ENCODE measurements at places on chromosomes 7 and 10.

GRCh38 chr10:44928462-44928861, 17.3 kb downstream of the TMEM72 start:
- H3K4me3 ChIP-seq: no peak overlapping the region
- H3K27me3 ChIP-seq: no peaks in the 10 kb centered on the region
- peaks cover 5% of the 10 kb centered on the region for H3K4me1 ChIP-seq
- H3K27ac ChIP-seq: no peak overlapping the region
- no peak for DNase-seq

- no peak overlapping the region for H3K27ac ChIP-seq
- H3K27me3 ChIP-seq: no peaks in the 10 kb centered on the region
- H3K4me3 ChIP-seq: no peak overlapping the region
- H3K36me3 ChIP-seq: no peaks in the 10 kb centered on the region
- H3K4me1 ChIP-seq: no peaks in the 10 kb centered on the region
Observed at GRCh38 chr10:62528441-62528840, 154.3 kb downstream of the ZNF365 start.

DNA sequence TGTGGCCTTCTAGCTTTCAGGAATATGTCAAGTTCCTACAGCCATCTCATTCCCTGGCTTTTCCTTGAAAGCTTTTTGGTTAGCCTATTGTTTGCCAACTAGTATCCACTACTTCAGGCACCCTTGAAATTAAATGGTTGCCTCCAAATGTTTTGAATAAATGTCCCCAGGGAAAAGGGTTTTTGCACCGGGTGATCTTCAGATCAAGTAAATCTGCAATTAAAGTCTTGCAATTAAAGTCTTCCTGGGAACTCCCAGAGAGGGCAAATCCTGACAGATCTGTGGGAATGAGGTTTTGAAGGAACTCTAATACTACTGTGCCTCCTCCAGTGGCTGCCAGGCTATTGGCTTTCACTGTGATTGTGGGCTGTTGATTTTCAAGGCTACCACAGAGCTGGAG, 17.7 kb upstream of the ZNRF2 start:
- H3K27me3 ChIP-seq: no peaks in the 10 kb centered on the region
- no peaks in the 10 kb centered on the region for H3K36me3 ChIP-seq
- no peak overlapping the region for H3K4me3 ChIP-seq
- no peak overlapping the region for H3K27ac ChIP-seq
- DNase-seq: no peak

DNA sequence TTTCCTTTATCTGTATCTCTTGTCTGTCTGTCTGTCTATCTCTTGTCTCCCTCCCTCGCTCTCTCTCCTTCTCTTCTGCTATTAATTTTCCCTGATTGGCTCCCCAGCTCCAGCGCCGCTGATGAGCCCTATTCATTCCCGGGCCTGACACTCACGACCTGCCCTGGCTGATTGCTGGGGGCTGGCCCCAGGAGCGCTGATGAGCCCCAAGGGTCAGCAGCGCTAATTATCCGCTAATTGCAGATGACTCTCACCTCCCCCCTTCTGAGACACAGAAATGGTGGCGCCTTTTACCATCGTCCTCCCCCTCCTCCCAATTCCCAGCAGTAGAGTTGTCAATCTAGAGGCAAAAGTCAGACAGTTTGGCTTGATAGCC, 1.3 kb upstream of the GBX1 start:
- no peak for DNase-seq
- no peaks in the 10 kb centered on the region for H3K36me3 ChIP-seq
- peaks cover 20% of the 10 kb centered on the region for H3K27me3 ChIP-seq
- H3K27ac ChIP-seq: no peak overlapping the region
- no peak overlapping the region for H3K4me3 ChIP-seq
- H3K4me1 ChIP-seq: peaks cover 21% of the 10 kb centered on the region

DNA sequence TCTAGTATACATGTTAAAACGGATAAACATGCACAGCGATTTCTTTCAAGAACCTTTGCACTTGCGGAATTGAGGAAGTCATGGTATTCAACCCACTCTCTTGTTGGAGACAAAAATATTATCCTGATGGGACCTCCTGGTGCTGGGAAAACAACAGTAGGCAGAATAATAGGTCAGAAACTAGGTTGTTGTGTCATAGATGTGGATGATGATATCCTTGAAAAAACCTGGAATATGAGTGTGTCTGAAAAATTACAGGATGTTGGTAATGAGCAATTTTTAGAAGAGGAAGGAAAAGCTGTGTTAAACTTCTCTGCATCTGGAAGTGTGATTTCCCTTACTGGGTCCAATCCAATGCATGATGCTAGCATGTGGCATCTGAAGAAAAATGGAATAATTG, 6.9 kb downstream of the THNSL1 start:
- DNase-seq: no peak
- H3K4me3 ChIP-seq: no peak overlapping the region
- no peaks in the 10 kb centered on the region for H3K27me3 ChIP-seq

DNA sequence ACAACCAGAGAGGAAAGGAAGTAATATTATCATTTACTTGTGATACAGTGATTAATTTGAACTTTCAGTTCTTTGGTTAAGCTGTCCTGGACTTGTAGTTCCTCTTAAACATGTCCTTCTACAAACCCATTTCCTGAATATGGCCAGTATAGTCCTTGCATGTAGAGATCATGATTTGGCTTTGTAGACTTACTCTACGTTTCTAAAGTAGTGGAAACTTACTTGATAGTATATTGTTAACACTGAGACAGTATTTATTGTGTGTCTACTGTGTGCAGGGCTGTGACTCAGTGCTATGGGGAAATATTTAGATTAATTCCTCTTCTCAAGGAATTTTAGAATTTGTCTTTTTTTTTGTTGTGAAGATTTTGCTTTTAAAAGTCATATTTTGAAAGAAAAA, 109.5 kb downstream of the NRF1 start:
- no peaks in the 10 kb centered on the region for H3K27me3 ChIP-seq
- no peak overlapping the region for H3K4me3 ChIP-seq
- no peaks in the 10 kb centered on the region for H3K4me1 ChIP-seq
- H3K27ac ChIP-seq: no peak overlapping the region

DNA sequence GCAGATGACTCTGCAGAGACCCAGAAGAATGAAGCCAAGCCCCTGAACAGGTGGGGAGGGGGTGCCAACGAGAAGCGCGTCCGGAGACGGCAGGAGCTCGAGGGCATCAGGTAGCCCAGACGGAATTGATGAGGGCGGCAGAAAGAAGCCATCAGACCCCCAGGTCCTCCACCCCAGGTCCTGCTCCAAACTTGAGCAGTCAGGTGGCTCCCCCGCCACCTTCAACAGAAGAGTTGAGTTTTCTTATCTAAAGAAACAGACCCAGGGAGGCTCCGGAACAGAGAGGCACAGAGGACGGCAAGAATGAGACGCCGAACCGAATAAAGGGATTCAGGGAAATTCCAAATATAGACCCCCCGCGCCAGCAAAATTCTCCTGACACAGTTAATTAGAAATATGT, 22.2 kb downstream of the RGS10 start:
- H3K4me3 ChIP-seq: no peak overlapping the region
- H3K27ac ChIP-seq: no peak overlapping the region
- no peaks in the 10 kb centered on the region for H3K27me3 ChIP-seq
- no peaks in the 10 kb centered on the region for H3K36me3 ChIP-seq
- no peak for DNase-seq

GRCh38 chr10:110354322-110354766, 49.6 kb upstream of the SMNDC1 start:
- DNase-seq: no peak
- H3K36me3 ChIP-seq: no peaks in the 10 kb centered on the region
- H3K4me3 ChIP-seq: no peak overlapping the region
- no peaks in the 10 kb centered on the region for H3K27me3 ChIP-seq
- no peak overlapping the region for H3K27ac ChIP-seq

DNA sequence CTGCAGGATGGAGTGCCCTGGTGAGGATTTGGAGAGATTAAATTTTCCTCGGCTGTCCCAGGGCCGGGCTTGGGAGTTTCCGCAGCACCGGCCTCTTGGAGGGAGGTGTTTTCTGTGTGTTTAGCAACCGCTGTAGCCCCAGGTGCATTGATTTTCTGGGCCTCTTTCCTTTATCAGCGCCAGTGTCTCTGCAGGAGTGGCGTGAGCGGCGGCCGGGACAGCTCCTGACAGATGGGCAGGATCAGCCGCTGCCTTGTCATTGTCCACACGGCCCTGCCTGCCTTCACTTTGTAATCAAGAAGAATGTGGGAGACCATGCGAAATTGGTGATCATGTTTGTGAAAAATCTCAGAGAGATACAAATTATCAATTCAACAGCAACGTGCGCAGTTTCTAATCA, 32.4 kb downstream of the NKX6-2 start:
- H3K27me3 ChIP-seq: no peaks in the 10 kb centered on the region
- H3K4me3 ChIP-seq: no peak overlapping the region
- no peaks in the 10 kb centered on the region for H3K4me1 ChIP-seq
- no peak overlapping the region for H3K27ac ChIP-seq

- no peaks in the 10 kb centered on the region for H3K36me3 ChIP-seq
- no peak overlapping the region for H3K4me3 ChIP-seq
- no peaks in the 10 kb centered on the region for H3K27me3 ChIP-seq
- DNase-seq: no peak
- H3K4me1 ChIP-seq: peaks cover 24% of the 10 kb centered on the region
Observed at GRCh38 chr7:77242554-77242953, 42.9 kb upstream of the FGL2 start.

DNA sequence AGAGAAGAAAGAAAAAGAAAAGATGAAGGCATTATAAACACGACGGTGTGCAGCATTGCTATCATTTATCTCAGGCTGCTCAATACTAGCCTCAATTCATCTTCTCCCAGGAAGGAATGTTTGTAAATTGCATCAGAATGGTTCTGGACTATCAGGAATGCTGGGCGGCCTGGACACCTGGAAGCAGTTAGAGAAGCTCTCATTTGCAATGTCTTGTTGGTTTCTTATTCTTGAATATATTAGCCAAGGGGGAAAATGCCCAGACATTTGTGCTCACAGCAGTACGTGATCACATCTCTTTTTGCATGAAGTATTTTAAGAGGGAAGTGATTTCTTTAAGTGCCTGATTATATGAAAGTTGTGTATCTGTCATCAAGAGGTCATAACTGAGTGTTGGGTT, 85.6 kb upstream of the IMMP2L start:
- H3K4me1 ChIP-seq: no peaks in the 10 kb centered on the region
- H3K27ac ChIP-seq: no peak overlapping the region
- H3K4me3 ChIP-seq: no peak overlapping the region
- no peaks in the 10 kb centered on the region for H3K27me3 ChIP-seq

DNA sequence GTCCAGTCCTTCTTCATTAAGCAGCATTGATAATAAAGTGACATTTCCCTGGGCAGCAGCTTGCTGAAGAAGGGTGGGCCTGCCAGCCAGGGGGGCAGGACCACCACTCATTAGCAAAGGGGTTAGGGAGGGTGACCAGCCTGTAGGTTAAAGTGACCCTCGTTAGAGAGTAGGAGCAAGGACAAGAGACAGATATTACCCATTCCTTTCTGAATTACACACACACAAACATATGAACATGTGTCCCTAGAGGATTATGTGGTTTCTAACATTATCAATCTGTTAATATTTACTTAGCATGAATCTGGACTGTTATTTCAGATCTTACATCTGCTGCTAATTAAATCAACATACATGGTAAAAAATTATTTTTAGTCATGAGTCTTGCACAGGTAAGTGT, 88.9 kb downstream of the CTTNBP2 start:
- DNase-seq: no peak
- H3K4me1 ChIP-seq: no peaks in the 10 kb centered on the region
- H3K27me3 ChIP-seq: no peaks in the 10 kb centered on the region
- no peak overlapping the region for H3K4me3 ChIP-seq

- peaks cover 100% of the 10 kb centered on the region for H3K36me3 ChIP-seq
- H3K27ac ChIP-seq: no peak overlapping the region
- no peaks in the 10 kb centered on the region for H3K27me3 ChIP-seq
- no peak for DNase-seq
Observed at GRCh38 chr10:94353336-94353735, 9.4 kb downstream of the NOC3L start.

GRCh38 chr10:122499491-122499941, 38.2 kb downstream of the HTRA1 start:
- H3K4me1 ChIP-seq: peaks cover 5% of the 10 kb centered on the region
- H3K27me3 ChIP-seq: no peaks in the 10 kb centered on the region
- H3K4me3 ChIP-seq: no peak overlapping the region

- no peaks in the 10 kb centered on the region for H3K27me3 ChIP-seq
- peaks cover 19% of the 10 kb centered on the region for H3K4me1 ChIP-seq
- H3K36me3 ChIP-seq: no peaks in the 10 kb centered on the region
- no peak overlapping the region for H3K27ac ChIP-seq
- DNase-seq: no peak
Observed at GRCh38 chr10:3893901-3894563, 109.0 kb upstream of the KLF6 start.

DNA sequence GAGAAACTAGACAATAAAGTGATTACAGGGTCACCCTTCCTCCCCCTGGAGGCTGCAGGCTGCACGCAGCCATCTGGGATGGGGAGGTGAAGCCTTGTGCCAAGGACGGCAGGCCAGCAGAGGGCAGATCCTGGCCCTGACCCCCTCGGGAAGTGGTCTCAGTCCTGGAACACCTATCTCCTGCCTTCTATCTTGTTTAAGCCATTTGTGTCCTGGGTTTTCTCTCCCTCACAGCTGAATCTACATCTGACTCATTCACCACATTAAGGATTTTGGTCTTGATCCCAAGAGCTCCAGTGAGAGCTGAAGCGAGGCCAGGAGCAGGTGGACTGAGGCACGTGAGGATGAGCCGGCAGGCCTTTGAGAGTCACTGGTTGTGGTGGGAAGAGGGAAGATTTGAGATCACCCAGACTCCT, 16.4 kb upstream of the PARP12 start:
- no peak overlapping the region for H3K4me3 ChIP-seq
- DNase-seq: no peak
- H3K27me3 ChIP-seq: no peaks in the 10 kb centered on the region
- H3K36me3 ChIP-seq: no peaks in the 10 kb centered on the region

DNA sequence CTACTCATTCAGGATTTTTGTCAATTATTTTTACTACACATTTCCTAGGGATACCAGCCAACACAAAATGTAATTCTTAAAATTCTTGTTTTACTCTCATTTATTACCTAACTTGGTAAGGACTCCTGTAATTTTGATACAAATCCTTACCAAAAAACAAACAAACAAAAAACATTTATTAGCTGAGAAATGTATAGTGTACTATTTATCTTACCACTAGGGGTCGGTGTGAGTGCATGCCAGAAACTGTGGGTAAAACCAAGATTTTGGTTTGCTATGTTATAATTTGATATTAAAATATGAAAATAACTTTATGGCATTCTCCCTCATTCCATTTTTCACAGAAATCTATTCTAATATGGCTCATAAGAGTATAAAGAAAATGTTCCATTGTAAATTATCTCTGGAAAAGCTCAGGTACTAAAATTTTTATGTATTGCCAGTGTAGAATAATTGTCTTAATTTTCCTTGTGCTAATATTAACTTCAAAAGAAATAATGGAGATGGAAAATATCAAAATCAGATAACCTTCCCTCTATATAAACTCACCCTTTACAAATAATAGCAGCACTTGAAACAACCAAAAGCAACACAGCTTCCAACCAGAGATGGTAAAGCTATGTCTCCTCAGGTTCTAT, 290.8 kb upstream of the PCDH15 start:
- DNase-seq: no peak
- no peaks in the 10 kb centered on the region for H3K36me3 ChIP-seq
- H3K27ac ChIP-seq: no peak overlapping the region
- no peaks in the 10 kb centered on the region for H3K4me1 ChIP-seq
- no peaks in the 10 kb centered on the region for H3K27me3 ChIP-seq

All from upper lobe of left lung (tissue), 6 donors.